ENCODE measurements at places on chromosomes 2 and 18.

GRCh38 chr2:67516899-67517530, 119.9 kb downstream of the ETAA1 start:
- DNase-seq, result peak; percentile 89

DNA sequence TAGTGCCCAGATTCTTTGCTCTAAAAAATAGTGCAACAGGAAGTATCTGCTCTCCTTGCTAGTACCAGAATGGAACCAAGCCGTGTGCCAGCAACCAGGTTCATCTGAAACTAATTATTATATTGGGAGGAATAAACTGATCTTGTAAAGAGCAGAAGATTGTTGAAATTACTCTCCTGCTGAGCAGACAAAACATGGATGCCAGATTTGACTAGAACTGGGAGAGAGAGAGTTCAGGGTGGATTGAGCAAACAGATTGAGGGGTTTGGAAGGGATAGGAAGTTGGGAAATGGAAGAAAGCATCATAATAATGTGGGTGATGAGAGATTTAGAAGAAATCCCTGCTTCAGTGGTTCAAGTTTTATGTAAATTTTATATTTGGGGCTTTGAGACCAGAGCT, 160.1 kb upstream of the RASGRP3 start:
- peak; percentile 64 for DNase-seq

GRCh38 chr2:51919395-51919794, 887.5 kb upstream of the NRXN1 start:
- DNase-seq, result peak; percentile 77

DNA sequence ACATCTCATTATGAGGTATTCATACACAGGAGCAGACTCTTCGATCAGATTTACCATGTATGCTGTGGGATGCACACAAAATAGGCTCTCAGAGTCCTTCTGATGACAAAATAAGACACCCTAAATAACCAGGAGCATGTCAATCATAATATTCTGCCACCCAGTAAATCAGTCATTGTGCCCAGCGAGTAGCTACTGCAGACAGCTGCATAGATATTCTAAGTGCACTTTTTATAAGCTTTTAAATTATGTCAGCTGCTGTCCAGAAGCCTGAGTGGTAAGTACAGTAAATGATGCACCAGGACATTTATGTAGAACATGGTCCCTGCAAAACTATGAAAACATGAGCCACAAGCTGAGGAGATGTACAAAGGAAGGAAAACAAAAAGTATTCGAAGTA, 102.9 kb downstream of the CCDC141 start:
- no peak for DNase-seq

DNA sequence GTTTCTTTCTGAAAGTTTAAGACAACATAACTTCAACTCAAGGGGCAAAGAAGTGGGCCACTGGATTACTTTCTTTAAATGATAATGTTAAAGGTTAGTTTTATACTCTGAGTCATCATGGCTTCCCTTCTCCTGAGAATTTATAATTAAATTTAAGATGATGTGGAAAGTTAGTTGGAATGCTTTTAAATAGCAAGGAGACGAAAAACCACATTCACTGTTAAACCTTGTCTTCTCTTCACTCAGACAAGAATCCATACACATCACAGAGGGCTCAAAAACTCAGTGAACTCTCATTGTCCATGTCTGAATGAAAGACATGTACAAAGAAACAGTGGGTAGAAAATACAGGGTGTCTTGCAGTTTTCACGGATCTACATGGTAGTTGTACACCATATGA, 65.6 kb downstream of the COL5A2 start:
- peak; percentile 73 for DNase-seq

GRCh38 chr2:156526950-156527636, 90.9 kb downstream of the GPD2 start:
- DNase-seq, result no peak

GRCh38 chr2:171703574-171704347, 16.5 kb downstream of the DYNC1I2 start:
- DNase-seq, result no peak

GRCh38 chr2:199933466-199933865, 21.8 kb downstream of the TYW5 start:
- DNase-seq, result no peak

- DNase-seq, result no peak
Measured at GRCh38 chr18:38792731-38793130, 1227.1 kb upstream of the CELF4 start.

GRCh38 chr2:47041891-47042684, 113.0 kb downstream of the STPG4 start:
- DNase-seq, result no peak

- peak; percentile 37 for DNase-seq
Measured at GRCh38 chr18:32271672-32272208, 81.9 kb downstream of the MEP1B start.

GRCh38 chr2:40436093-40436475, 15.8 kb downstream of the SLC8A1 start:
- peak; percentile 35 for DNase-seq

- no peak for DNase-seq
Measured at GRCh38 chr2:12325806-12326205, 390.9 kb upstream of the TRIB2 start.

DNA sequence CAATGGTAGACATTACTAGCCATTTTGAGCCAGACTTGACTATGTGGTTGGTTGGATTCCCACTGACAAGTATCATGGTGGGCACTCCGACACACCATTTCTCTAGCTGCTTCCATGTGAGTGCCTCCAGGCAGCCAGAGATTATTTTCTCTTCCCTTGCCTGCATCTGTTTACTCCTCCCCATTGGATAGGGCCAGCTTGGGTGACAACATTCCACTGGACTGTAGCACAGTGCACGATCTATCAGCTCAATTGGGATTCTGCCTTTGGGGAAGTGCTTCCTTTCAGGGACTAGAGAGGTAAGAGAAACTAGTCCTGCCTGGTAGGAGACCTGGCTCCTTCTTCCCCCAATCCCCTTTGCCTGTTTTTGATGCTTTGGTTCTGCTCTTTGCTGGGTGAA, 49.0 kb upstream of the MAP4K3 start:
- DNase-seq, result no peak

GRCh38 chr2:142615876-142616275, 261.6 kb upstream of the KYNU start:
- no peak for DNase-seq

GRCh38 chr18:76686737-76687231, 135.6 kb upstream of the ZNF236 start:
- DNase-seq, result peak; percentile 61

GRCh38 chr2:234967201-234967869, 15.5 kb downstream of the SH3BP4 start:
- no peak for DNase-seq

- DNase-seq, result peak; percentile 78
Measured at GRCh38 chr18:8960740-8961657, 141.5 kb upstream of the NDUFV2 start.

GRCh38 chr2:172361360-172361759, 66.0 kb upstream of the ITGA6 start:
- no peak for DNase-seq

DNA sequence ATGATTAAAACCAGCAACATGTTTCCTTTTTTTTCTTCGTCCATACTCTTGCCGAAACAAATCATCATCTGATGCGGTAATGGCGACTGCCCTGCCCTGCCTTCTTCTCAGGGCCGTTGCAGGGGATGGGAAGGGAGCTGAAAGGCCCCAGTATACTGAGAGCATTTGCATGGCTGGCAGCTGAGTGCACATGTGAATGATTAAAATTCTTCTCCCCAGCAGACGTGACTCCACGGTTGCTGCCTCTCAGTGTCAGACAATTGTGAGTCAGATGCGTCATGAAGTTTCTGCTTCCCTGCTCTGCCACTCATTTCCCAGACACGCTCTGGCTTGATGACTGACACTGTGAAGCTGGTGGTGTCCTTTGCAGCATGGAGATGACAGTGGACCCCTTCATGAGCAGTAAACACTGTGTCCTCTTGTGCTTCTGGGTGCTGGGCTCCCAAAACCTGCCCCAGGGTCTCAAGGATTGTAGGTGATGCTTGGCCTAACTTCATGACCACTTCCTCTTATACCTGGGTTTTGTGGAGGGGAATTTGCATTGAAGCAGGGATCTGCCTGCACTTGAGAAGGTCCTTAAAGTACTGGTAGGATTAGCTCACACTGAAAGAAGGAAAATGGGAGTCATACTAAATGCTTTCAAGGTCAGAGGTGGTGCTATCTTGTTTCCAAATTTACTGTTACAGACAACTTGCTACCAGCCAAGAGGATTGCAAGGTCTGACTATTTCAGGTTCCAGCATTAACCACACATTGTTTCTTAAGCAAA, 222.5 kb upstream of the COPS8 start:
- peak; percentile 99 for DNase-seq

DNA sequence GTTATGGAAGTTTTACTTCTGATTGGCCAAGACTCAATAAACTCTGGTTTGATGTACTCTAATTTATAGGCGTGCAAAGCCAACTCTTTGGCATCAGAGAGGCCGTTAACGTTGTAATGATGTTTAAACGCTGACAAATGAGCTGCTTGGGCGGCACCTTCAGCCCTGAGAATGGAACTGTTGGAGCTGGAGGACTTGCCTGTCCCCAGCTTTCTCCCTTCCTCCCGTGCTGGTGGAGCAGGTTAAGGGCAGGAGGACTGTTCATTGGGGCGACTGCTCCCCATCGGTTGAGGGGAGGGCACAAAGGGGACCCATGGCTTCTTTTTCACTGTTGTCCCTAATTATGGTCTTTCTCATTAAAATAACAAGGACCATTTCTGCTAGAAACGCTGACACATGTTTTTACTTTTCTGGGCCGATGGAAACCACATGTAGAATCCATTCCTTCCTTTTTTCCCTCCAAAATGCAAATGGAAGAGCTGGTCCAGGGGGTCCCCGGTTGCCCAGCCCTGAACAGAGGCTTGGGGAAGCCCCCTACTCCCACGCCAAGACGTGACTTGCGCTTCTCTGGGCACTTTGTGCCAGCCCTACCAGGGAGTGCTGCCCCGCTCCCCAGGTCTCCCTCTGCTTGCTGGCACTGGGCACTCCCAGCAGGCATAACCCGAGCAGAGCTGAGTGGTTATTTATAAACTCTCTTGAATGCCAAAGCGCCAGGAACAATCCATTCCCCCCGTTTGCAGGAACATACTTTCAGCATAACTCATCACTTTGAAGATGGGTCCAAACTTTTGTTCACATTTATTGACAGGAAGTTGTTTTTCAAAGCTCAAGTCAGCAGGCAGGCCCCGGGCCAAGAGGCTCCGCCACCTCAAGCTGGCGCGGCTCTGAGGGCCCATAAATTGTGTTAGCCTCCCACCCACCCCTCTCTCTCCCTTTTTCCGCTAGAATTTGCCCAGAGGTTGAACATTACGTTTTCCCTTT, 170.1 kb downstream of the ASB1 start:
- DNase-seq, result peak; percentile 95

DNA sequence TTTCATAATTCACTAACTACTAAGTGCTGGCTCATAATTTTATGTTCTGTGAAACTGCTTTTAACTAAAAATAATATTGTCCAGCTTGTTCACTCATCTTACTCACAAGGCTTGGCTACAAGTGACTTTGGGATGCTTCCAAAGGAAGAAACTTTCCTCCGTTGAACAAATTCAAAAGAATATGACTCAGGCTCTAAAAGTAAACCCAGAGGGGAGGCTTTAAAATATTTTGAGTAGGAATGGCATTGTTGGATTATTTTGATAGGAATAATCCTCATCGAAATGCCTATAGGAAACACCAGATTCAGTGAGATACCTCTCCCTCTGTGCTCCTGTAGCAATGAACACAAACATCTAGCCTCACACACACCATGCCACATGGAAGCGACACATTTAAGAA, 25.2 kb upstream of the TLK1 start:
- DNase-seq, result peak; percentile 78

DNA sequence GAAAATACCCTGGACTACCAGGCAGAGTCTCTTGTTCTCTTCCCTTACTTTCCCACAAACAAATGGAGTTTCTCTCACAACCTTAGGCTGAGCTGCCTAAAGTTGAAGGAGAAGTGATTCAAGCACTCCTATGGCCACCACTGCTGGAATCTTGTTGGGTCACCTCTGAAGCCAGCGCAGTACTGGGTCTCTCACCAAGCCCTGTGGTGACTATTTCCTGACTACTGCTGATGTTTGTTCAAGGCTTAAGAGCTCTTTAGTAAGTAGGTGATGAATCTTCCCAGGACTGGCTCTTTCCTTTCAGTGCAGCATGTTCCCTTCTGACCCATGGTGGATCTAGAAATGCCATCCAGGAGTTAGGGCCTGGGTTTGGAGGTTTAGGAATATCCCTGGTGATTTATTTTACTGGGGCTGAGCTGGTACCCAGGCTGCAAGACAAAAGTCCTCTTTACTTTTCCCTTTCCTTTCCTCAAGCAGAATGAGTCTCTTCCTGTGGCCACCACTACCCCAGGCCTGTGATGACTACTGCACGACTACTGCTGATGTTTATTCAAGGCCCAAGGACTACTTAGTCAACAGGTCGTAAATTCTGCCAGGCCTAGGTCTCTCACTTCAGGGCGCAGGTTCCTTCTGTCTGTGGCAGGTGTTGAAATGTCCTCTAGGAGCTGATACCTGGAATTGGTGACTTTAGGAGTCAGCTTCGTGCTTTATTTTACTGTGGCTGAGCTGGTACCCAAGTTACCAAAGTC, 121.8 kb downstream of the SLC4A10 start:
- DNase-seq, result no peak

DNA sequence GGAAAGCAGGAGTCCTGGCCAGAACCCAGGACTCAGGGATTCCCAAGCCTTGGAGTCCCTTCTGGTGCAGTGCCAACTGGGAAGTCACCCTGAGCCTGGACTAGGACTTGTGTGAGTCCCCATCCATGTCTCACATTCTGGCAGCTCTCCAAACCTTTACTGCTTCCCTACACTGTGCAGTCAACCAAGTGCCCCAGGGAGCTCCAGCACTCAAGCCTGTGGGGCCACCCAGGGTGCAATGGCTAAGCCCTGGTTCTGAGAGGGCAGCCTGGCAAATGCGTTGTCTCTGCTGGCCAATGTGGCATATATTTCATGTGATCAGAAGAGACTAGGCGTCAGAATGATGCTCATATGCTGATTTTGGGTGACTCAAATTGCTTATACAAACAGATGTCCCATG, 223.4 kb downstream of the SP3 start:
- no peak for DNase-seq

GRCh38 chr2:129015397-129016285, 697.0 kb upstream of the HS6ST1 start:
- no peak for DNase-seq

GRCh38 chr2:2324565-2325101, 6.4 kb downstream of the MYT1L start:
- no peak for DNase-seq

- DNase-seq, result peak; percentile 9
Measured at GRCh38 chr2:60318544-60318943, 234.9 kb downstream of the BCL11A start.

Measured in fibroblast of upper back skin (primary cell).